ENCODE measurements at places on chromosomes 13 and 19.

DNA sequence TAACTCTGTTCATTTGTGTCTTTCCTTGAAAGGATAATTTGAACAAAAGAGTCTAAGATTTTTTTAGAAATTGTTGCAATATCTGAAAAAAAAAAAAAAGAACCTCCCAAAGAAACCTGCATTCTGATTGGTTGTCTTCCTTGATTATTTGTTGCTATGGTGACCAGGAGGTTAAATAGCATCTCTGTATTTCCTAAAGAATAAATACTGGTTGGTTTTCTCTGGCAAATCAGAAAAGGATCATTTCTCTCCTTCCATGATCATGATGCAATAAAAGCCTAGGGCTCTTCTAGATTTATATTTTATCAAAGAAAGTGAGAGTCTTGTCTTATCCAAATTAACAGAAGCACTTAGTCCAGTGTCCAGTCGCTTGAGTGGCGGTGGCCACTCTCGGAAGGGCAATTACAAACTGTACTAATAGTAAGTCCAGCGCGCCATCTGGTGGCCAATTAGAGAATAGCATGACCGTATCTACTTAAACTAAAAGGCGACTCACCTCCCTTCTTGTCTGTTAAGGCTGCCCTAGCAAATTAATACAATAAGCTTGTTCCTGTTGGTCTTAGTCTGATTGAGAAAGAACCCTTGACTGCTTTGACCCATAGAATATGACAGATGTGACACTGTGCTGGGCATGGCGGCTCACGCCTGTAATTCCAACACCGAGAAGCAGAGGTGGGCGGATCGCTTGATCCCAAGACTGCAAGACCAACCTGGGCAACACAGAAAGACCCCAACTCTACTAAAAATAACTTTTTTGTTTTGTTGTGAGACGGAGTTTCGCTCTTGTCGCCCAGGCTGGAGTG lies 47.0 kb upstream of the PNMA8B start:
- no peak for DNase-seq

GRCh38 chr19:48746738-48747575 lies at the start of gene IZUMO1:
Gene IZUMO1 (minus strand): TSS chr19:48746909. CDS start chr19:48745859, 1,050 bp downstream.
- DNase-seq = no peak

DNA sequence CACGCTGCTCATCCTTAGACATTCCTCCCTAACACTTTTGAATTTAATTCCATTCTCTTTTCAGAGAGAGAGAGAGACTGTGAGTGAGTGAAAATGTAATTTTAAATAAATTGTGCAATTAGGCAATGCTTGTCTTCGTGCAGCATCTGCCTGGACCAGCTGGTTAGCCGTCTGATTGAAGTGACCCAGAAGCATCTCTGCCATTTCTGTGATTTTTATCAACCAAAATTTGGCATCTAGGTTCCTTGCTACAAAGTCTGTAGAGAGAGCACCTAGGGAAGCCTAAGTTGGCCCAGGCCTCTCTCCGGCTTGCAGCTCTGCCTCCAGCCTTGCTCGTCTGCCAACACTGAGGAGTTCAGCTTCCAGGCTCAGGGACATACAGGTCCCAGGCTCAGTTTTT lies 138.6 kb upstream of the GPR12 start:
- DNase-seq = no peak

GRCh38 chr19:10430505-10431253 lies 10.3 kb downstream of the PDE4A start:
- DNase-seq = no peak

DNA sequence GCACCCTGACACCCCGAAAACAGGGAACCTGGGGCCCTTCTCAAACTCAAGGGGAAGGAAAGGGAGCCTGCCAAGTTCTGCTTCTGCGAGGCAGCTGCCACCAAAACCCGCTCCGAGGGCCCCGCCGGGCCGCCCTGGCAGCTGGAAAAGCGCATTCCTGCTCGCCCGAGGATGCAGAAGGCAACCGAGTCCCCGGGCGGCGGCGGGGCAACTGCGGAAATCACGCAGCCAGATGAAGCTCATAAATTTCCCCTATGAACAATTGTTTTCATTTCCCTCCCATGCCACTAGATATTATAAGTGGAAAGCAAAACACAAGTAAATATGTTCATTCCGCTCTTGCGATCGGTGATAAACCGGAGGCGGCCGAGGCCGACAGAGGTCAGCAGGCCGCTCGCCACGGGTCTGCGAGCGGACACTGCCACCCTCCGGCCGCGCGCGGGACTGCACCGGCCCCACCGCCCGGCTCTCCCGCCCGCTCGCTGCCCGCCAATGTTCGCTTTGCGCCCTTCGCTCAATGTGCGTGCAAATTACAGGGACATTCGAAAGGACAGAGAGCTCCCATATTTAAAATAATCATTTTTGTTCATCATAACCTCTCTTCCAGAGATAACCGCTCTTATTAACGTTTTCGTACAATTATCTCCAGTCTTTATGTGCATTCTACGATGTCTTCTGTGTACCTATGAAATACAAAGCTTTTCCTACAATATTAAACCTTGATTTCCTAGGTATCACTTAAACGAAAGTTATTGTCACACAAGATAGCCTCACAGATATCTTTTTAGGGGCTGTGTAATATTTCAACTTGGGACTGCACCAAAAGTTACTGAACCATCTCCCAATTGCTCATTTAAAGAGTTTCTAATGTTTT lies 120.8 kb upstream of the ZNF507 start:
- DNase-seq = no peak

- no peak for DNase-seq
These were observed 505.5 kb downstream of the DIAPH3 start for GRCh38 chr13:59658027-59658737.

DNA sequence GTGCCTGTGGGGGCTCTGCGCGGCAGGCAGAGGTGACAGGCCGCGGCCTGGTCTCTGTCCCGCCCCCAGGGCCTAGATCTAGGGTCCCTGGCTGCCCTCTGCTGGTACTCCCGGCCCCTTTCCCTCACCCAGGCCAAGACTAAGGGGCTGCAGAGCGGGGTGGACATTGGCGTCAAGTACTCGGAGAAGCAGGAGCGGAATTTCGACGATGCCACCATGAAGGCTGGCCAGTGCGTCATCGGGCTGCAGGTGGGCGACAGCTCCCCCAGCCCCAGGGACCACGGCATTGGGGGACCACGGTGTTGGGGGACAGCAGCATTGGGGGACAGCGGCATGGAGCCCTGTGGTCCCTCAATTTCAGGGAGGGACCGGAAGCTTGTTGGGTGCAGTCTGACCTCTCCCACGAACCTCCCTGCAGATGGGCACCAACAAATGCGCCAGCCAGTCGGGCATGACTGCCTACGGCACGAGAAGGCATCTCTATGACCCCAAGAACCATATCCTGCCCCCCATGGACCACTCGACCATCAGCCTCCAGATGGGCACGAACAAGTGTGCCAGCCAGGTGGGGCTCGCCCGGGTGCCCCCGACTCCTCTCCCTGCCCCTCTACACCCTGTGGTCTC lies 3.8 kb upstream of the ABCA7 start:
- DNase-seq = no peak

- no peak for DNase-seq
These were observed 9.2 kb downstream of the CEACAM1 start for GRCh38 chr19:42519108-42519507.

DNA sequence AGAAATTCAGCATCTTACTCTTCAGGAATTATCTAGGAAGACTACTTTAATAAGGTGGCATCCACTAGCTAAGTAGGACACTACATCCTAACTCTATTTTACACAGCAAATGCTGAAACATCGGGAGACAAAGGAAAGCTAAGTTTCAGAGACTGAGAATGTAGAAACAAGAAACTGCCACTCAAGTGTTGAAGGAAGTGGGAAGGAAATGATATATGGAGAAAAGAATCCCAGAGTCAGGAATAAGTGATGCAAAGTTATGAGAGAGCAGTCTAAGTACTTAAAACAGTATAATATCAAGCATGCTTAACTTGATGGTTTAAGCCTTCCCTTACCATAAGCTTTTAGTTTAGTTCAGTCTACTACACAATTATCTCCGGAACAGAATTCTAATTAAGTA lies 52.4 kb downstream of the RBM26 start:
- no peak for DNase-seq

DNA sequence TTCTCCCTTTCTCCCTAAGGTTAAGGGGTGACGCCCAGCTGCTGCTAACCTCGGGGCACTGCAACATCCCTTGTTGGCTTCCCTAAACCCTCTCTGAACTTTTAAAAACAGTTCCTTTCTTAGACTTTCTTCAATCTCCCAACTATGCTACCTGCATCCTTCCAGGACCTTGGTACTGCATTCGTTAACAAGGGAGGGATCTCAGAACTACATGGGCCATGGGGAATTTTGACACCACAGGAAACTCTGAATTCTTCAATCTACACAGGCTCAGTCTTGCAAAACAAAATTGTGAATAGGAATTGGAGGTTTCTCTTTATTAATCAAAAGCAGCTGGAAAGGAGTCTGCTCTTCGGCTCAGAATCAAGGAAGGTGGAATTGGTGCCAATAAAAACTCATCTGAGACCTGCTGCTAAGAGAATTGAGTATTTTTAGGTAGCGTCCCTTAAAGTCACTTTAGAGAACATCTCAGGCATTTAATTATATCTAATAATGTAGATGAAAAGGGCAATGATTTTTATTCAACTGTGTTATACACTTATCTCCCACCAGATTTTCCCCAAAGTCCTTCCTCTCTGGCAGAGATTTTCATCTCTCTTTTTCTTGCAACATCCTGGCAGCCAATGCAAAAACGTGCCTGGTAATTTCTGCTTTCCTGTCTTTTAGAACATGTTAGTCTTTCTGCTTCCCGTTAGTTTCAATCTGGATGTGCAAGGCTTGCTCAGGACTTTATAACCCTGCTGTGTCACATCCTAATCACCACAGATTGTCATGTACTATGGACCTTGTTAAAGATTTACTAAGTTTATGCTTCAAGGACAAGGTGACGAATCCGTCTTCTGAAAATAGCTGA lies 69.1 kb upstream of the SLC15A1 start:
- no peak for DNase-seq

DNA sequence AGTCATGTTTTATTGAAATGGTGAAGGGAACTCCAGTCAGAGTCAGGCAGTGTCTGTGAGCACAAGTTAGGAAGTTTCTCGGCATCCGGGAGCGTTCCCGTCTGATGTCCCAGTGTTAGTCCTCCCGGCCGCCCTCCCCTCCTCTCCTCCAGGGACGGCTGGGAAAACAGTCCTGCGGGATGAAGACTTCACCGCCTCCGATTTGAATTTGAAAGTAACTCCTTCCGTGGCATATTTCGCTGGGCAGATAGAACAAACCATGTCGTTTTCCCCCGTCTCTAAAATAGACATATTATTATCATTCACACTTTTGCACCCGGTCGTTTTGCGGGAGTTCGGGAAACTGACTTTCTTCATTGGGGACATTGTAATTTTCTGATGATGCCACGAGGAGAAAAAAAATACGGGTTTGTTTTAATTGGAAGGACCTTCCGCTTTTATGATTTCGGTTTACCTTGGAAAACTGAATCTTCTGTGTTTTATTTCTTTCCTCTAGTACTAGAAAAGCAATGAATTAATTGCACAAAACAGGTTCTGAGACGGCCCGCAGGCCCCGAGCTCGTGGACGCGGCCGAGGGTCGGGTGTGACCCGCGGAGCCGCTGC lies 76.6 kb downstream of the ZIC5 start:
- no peak for DNase-seq

DNA sequence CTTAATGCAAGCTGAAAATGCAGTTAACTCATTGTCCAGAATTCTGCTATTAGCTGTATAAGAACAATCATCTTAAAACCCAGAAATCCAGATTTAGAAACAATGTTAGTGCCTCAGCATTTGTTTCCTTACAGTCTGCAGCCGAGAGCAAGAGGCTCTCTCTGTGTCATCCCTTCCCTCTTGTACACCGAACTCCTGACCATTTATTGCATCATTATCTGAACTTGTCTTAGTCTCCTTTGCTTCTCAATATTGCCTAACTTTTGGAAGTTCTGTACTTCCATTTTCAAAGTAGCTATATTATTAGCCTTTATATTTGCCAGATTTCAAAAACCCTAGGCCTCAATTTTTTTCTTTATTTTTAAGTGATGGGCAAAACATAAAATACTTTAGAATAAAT lies 27.1 kb downstream of the RNASEH2B start:
- no peak for DNase-seq

GRCh38 chr13:105441051-105441750 lies 1094.3 kb downstream of the EFNB2 start:
- no peak for DNase-seq

GRCh38 chr13:54636231-54636630 lies 1607.6 kb downstream of the OLFM4 start:
- no peak for DNase-seq

- DNase-seq = no peak
These were observed 5.6 kb downstream of the RPL36 start for GRCh38 chr19:5695649-5696195.

GRCh38 chr13:109840201-109840892 lies 54.0 kb upstream of the IRS2 start:
- DNase-seq = no peak

- DNase-seq = no peak
These were observed 68.2 kb downstream of the RASL11A start for GRCh38 chr13:27338816-27339215.

GRCh38 chr13:40981361-40981760 lies 37.8 kb downstream of the ELF1 start:
- DNase-seq = no peak

- DNase-seq = no peak
These were observed 11.5 kb upstream of the LGALS14 start for GRCh38 chr19:39692822-39693221.

DNA sequence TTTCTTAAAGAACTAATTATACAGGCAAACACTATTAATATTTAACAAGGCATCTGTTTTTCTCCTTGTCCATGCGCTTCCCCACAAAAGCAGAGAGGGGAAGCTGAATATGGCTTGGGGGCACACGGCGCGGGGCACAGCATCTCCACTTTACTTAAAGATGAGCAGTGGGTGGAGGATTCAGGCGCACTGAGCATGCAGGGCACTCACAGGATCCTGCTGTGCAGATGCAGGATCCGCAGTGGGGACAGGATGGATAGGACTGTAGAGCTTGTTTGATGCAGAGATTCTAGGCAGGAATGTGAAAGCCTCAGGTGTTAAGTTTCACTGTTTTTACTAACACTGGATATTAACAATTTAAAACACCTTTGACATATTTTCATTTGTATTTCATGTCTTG lies 43.3 kb downstream of the ATP11A start:
- DNase-seq = no peak

DNA sequence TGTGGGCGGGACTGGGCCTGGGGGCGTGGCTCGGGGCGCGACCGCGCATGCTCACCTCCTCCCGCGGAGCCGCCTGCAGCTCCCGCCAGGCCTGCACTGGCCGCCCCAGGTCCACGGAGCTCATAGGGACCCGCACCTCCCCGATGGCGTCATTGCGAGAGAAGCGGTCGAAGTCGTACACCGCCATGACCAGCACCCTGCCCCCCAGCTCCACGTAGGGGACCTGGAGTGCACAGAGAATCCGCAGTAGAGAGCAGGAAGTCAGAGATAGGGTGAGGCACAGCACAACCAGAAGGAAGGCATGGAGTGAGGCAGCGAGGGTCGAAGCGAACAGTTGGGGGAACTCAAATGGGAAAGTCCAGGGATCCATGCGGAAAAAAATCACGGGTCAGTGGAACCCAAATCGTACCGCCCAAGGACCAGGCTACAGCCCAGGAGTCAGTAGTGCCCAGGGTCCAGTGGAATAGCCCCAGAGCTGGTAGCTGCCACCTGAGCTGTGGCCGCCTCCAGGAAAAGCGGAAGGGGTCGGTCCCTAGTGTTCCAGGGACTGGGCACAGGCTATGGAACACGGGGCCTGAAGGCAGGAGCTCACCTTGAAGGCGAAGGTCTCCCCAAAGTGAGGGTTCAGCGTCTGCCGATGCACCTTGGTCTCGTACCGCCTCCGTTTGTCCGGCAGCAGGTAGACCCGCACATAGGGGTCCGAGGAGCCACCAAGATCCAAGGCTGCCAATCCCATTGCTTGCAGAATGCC lies 4.8 kb downstream of the SYT5 start:
- no peak for DNase-seq

- no peak for DNase-seq
These were observed 505 bp downstream of the PAF1 start for GRCh38 chr19:39390451-39390750.

All from cortex of kidney (tissue), 1 donor.